ENCODE measurements at places on chromosomes 6 and 20. TPM values are rescaled to one million over a fixed set of nuclear protein-coding genes. Genes with fewer than 3 reads are reported as not detected.

GRCh38 chr6:31736768-31737314 is 511 bp upstream of the CLIC1 start:
- no peak for ATAC-seq

GRCh38 chr6:107674995-107675738 is 148.9 kb downstream of the SCML4 start:
- ATAC-seq = peak; percentile 89

The SLC32A1 gene
- 0.59 TPM for total RNA-seq

The IRF4 gene
- 0.29 TPM for total RNA-seq

DNA sequence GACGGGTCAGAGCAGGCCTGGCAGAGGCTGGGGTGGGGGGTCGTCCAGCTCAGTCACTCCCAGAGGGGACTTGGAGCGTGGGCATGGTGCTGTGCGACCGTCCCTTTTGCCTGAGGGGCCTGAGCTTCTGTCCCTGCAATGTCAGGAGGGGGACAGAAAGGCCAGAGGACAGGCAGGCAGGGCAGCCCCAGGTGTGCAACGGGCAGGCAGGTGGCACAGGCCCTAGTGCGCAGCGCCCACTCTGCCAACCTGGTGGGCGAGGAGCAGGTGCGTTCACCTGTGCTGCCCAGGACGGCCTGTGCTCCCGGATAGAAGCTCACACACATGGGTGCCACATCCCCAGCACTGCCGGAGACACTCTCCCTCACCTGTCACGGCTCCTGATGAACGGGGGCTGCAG is 78.7 kb upstream of the SLCO4A1 start:
- no peak for ATAC-seq

GRCh38 chr20:32078791-32079190 is 26.7 kb downstream of the HCK start:
- ATAC-seq = no peak

GRCh38 chr6:158038291-158039177 is 56.9 kb downstream of the SYNJ2 start:
- ATAC-seq = no peak
